Fibroblast of the aortic adventitia (primary cell): ENCODE measurements at places on chromosomes 6 and 20.

DNA sequence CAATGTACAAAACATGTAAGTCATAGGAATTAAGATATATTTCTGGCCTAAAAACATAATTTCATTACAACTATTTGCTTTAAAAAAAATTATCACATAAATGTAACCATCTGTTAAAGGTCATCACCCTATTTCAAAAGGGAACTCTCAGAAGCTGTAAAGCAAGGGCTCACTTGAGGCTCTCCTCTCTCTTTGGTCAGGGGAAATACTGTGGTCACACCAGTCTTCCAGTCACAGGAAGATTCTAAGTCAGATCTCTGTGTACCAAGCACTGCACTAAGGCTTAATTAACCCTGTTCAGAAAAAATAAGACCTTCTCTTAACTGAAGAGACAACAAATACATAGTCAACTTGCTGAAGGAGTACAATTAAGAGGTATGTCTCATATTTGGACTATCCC is 75.6 kb downstream of the MMS22L start:
- DNase-seq = no peak

GRCh38 chr20:45305262-45305661 is 1.4 kb upstream of the RBPJL start:
- no peak for DNase-seq

- DNase-seq = no peak
Measured at GRCh38 chr6:7101290-7101689, 6.5 kb upstream of the RREB1 start.

- no peak for DNase-seq
Measured at GRCh38 chr6:8299034-8299433, 136.3 kb downstream of the SLC35B3 start.

GRCh38 chr20:25543068-25543467 is 42.3 kb downstream of the NINL start:
- peak; percentile 57 for DNase-seq

DNA sequence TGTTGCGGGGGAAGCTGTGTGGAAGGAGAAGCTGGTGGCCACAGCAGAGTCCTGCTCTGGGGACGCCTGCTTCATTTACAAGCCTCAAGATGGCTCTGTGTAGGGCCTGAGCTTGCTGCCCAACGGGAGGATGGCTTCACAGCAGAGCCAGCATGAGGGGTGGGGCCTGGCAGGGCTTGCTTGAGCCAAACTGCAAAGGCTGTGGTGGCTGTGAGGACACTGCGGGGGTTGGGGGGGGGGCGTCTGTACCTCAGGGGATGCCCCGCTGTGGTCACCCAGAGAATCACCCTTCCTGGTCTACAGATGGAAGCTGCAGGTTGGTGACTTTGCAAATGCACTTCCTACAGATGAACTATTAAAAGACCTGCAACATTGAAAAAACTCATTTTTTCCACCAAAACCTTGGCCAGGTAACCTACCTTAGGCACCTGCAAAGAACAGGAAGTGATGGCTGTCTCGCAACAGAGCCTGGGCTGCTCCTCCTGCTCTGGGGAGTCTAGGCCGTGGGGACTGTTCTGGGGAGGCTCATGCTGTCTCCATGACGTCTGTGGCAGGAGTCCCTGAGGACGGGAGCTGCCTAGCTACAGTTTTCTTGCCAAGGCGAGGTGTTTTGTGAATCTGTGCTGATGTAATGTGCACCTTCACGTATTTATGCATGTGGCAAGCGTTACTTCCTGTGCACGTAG is 7.3 kb downstream of the NPBWR2 start:
- no peak for DNase-seq

DNA sequence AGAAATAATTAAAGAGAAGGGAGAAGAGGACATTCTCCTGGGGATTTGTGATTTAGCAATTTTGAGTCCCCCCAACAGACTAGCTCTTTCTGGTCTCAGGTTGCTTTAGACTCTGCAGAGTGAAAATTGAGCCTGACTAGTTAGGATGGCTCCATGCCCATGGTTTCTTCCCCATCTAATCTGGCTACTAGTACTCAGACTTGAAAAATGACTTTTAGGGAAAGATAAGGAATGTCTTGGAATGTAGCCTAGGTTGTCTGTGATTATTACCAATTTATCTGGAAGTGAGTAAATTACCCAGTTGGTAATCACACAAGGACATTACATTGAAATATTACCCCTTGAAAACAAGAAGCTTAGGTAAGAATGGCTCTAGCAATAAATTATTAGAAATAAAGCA is 4.2 kb downstream of the BEND6 start:
- peak; percentile 84 for DNase-seq

- DNase-seq = no peak
Measured at GRCh38 chr6:140237251-140237650, 862.8 kb upstream of the CITED2 start.

- no peak for DNase-seq
Measured at GRCh38 chr6:251920-252319, 40.4 kb upstream of the DUSP22 start.

- DNase-seq = no peak
Measured at GRCh38 chr6:118354641-118355040, 193.5 kb upstream of the PLN start.

GRCh38 chr20:32556312-32557184 is 28.6 kb downstream of the NOL4L start:
- DNase-seq = no peak

DNA sequence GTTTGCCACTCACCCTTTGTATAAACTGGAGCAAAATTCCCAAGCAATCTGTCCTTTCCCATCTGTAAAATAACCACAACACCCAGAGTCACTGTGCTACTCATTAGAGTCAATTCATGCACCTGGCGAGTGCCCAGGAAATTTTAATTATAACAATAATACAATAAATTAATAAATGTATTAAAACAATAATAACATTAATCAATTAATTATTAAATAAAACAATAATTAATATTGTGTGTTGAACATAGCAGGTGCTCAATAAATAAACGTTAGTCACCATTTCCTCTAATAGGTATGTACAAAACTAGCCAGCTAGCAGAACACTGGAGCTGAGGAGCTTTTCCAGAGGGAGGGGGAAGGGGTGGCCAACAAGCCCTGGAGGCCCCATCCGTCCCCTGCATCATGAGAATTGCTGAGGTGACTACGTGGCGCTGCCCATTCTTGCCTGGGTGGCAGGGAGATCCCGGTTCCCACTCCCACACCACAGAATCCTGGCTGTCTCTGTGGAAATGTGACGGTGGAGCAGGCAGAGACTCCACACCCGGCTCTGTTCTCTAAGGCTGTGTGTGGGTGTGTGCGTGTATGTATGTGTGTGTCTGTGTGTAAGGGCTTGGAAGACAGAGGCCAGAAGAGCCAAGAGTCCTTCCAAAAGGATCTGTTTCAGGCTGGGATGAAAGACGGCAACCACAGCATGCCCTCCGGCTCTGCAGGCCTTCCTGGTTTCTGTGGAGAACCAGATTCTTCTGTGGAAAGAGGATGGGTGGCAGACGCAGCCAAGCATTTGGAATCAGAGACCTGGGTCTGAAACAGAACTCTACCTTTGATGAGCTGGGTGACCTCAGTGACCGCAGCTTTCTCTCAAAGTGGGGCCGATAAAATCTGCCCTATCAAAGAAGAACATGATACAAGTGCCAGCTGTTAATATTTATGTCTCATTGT is 18.8 kb upstream of the EZR start:
- DNase-seq = peak; percentile 40

DNA sequence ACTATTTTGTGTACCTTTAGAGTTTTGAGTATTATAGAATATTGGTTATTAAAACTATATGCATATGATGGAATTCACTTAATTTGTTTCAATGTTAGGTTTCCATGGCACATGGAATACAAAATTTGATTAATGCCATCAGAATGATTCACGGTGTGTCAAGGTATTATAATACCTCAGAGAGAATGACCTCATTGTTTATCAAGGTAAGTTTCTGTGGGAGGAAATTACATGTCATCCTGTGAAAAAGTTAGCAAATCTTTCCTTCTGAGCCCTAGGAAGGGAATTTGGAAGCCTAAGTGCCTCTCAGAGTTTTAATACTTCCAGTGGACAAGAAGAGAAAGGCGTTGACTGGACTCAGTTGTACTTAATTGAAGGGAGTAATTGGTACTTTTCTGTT is 40.8 kb downstream of the DNAH8 start:
- no peak for DNase-seq

DNA sequence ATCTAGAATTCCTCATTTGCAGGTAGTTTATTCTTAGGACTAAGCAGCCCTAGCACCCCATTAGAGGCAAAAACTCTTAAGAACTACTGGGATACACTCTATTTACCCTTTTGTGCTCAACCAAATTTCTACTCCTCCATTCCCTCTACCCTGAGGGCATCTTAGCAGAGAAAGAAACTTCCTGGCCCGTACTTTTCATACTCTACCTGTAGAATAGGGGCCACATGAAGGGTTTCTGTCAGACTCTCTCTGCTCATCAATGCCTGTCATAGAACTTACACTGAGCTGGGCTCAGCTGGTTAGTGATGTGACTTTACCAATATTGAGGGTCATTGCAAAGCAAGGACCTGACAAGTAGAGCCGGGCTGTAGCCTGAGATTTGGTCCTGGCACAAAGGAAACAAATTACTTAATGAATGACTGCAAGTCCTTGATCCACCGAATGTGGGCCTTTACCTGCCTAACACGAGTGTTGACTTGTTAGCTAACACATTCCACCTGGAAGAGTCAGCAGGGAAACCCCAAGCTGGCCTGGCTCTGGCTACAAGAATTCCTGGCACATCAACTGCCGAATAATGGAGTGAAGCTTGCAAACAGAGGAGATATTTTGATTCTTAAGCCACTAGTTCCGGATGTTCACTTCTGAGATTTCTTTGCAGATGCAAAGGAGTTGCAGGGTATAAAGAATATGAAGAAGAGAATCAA is 280.5 kb upstream of the JAG1 start:
- no peak for DNase-seq

- no peak for DNase-seq
Measured at GRCh38 chr6:107716688-107717089, 107.4 kb downstream of the SCML4 start.

- peak; percentile 17 for DNase-seq
Measured at GRCh38 chr6:44006123-44006871, 121.0 kb downstream of the MRPL14 start.

- peak; percentile 63 for DNase-seq
Measured at GRCh38 chr6:145214570-145214969, 520.8 kb downstream of the EPM2A start.

GRCh38 chr6:110944681-110945151 is 13.8 kb upstream of the GTF3C6 start:
- DNase-seq = peak; percentile 74

- no peak for DNase-seq
Measured at GRCh38 chr6:168214586-168215104, 104.9 kb downstream of the DACT2 start.

DNA sequence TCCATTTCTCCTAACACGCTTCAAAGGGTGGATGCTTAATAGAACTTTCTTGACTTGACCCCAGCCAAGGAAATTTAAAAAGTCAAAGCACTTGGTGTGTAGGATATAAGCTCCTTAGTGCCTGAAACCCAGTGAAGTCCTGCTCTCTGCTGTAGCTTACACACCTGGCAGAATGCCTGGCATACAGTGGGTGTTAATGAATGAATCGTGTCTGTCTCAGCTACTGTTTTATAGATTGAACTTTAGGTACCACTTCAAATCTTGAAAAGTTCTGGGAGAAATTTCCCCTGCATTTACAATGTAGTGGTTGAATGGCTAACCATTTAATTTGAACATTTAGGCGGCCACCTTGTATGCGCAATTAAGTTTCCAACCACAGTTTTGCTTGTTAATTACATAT is 70.5 kb upstream of the ZNF217 start:
- no peak for DNase-seq

DNA sequence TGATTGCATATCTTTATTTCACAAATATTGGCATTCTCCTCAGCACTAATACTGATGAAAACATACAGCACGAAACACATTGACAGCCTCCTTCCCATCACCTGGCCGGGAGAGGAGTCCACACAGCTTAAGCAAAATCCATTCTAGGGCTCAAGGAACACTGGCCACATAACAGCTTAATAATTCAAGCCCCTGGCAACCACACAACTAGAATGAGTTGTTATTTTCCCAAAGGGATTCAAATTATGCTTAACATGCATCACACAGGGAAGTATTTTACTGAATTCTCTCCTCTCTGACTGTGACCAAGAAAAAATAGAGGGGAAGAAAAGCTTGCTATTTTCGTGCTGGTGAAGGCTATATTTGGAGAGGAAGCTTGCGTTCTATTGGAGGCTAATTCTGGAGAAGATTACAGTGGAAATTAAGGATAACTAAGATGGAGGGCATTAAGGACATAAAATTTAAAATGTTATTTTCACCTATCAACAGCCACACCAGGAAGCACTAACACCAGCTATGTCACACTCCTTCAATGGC is 198.5 kb downstream of the ADGRG6 start:
- DNase-seq = peak; percentile 61

DNA sequence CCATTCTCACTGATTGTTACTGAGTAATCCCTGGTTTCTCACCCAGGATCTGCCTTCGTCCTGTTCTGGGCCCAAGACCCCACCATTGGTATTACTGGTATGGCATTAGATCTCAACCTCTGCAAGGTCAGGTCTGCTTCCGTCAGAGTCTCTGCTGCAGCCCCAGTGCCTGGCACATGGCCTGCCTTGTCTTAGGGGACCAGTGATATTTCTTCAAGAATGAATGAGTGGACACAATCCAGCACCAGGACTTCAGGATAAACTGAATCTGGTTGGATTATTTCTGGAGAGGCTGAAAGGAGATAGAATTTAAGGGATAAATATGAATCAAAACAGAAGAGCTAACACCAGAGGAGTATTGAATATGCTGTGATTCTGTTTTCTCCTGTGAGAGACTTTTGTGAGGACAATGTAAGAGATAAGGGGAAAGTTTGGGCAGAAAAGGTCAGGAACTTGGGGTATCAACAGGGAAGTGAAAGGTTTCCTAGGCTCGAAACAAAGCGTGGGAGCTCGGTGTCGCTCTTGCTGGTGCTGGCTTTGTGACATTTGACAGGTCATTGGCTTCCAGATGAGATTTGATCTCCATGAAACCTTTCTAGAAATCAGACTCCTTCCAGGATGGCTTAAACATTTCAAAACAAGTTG is 53.9 kb downstream of the OSTM1 start:
- no peak for DNase-seq

GRCh38 chr6:15327271-15327670 is 81.4 kb downstream of the JARID2 start:
- peak; percentile 18 for DNase-seq

DNA sequence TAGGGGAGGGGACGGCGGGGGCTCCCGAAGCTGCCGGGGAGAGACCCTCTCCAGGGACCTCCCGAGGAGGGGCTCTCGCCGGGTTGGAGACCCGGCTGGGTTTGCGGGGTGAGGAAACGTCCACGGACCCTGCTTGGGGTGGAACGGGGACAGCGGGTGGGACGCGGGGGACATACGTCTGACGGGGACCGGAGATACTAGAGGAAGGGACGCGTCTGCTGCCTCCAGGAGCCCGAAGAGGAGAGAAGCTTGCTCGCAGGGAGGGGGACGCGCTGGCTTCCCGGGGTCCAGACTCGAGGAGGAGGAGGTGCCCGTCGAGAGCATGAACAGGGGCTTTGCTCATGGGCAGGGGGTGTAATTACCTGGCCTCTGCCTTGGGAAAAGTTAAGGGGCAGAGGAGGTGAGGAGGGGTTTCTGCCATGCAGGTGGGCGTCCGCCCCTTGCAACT is 593 bp downstream of the DNMT3B start:
- DNase-seq = no peak
